ENCODE measurements at places on chromosomes 4 and X.

DNA sequence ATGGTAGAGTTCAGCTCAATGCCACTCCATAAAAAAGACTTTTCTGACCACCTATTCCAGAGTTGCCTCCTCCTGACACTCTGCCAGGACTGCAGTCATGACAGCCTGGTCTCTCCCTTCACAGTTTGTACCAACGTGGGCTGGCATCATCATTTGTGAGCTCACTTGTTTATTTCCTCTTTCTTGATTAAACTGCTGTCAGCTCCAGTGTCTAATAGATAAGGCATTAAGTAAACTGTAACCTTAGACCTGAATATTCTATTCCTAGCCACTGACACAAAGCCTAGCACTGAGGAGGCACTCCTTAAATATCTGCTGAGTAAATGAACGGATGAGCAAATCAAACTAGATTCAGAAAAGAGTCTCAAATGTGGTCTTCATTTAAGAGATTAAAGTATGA, 48.7 kb downstream of the DDX60 start:
- no peak for DNase-seq

DNA sequence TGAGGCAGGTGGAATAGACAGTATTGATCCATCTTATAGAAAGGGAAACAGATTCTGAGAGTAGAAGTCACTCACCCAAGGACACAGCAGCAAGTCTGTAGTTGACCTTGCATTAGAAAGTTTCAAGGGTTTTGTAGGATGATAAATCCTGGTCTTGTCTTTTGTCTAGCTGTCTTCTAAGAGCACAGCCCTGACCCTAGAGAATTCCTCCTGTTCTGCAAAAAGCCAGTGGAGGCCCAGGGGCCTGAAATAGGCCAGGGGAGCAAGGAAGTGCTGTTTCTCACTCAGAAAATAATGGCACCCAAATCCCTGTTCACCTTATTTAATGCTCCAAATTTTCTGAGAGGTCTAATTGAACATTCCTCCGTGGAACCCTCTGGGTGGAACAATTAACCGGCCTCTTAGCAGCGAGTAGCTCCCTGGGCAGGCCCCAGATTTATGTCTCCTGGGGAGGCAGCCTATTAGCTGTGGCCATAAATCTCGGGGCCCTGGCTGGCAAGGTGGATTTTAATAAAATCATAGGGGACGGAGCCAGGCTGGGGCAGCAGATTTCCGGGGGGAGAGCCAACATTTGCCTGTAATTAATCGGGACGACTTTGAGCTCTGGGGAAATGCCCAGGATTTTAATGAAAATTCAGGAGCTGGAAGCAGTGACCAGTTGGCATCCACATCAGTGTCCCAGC, 49.2 kb upstream of the MSX1 start:
- DNase-seq: peak; percentile 15

GRCh38 chr4:127648061-127648460, 15.3 kb downstream of the INTU start:
- no peak for DNase-seq

GRCh38 chr4:11232015-11232414, 196.7 kb downstream of the HS3ST1 start:
- DNase-seq: no peak

DNA sequence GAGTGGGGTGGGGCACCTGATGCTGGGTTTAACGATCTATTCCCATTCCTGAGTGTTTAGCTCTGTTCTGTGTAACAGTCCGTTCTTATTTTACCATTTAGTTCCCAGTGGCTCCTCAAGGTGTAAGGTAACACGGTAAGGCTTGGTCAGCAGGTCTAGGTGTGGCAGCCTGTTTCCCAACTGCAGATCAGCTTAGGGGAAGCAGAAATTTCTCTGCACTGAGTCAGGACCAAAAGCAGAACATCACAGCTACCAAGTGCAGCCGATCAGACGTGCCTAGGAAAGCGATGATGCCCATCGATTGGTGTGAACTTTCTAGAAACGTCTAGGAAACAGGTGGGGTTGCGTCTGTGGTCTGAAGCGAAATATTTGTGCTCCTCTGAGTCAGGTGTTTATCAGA, 240.1 kb downstream of the STIM2 start:
- no peak for DNase-seq

- no peak for DNase-seq
These were observed 1.0 kb upstream of the SUV39H1 start for GRCh38 chrX:48695534-48695896.

- DNase-seq: no peak
These were observed 19.5 kb downstream of the SAT1 start for GRCh38 chrX:23802431-23802830.

DNA sequence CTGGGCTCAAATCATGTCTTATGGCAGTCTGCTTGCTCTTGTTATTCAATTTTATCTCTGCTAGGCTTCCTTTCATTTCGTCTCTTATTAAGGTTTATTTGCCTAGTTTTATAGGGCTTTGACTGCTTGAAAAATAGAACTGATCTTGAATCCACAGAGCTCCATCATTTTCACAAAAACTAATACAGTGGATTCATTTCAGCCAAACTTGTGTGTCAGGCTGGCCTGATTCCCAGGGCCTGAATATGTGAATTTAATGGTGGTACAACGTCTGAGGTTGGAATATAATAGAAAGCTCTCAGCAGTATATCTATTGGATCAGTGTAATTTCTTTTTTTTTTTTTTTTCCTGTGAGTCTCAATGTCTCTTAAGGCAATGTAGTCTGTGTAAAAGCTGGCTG, 123.3 kb downstream of the POU4F2 start:
- no peak for DNase-seq

DNA sequence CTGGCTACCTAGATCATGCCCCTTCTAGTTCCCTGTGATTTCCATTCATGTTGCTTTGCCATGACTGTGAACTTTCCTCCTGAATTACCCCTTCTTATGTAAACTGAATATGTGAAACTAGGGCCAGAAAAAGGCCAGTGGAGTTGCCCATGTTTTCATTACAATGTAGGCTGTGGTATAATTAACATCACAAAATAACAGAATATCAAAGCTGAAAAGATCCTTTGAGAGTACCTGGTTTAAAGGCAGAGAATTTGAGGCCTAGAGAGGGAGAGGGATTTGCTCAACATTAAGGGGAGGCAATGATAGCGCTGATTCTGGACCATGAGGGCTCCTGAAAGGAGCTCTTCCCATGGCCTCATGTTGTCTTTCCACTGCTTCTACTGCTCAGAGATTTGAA, 392.2 kb downstream of the OPHN1 start:
- DNase-seq: no peak

DNA sequence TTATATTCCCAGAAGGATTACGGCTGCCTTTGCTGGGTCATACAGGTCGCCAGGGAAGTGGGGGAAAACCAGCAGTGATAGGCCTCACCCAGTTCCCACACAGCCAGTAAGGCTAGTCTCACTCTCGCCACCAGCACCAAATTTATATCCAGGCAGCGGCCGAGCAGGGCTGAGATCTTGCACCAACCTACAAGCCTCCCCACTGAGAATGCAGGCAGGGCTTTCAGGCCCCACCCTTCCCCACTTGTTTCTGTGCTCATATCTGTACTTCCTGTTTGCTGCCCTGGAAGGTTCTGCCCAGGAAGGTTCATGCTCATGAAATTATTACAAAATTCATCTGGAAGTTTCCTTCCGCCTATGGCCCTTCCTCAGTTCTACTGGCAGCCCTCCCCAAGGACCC, 179.7 kb downstream of the STIM2 start:
- no peak for DNase-seq

- peak; percentile 31 for DNase-seq
These were observed 518.0 kb downstream of the TMA16 start for GRCh38 chr4:164012396-164013027.

DNA sequence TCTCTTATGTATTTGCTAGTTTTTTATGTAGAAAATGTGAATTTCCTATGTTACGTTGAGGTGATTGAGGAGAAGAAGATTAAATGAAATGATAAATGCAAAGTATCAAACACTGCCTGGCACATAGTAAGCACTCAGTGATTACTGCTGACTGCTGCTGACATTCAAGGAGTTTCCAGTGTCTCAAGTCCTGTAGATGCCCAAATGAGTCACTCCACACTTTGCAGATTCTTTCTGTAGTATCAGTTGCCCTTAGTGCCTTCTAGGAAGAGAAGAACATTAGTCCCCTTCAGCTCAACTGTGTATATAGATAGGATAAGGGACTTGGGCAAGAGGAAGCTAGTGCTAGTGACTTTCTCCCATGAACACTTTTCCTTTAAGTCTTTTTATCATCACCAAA, 240.5 kb upstream of the TEX13A start:
- DNase-seq: no peak

- DNase-seq: no peak
These were observed 126.9 kb downstream of the CBLL2 start for GRCh38 chrX:22399437-22400192.

DNA sequence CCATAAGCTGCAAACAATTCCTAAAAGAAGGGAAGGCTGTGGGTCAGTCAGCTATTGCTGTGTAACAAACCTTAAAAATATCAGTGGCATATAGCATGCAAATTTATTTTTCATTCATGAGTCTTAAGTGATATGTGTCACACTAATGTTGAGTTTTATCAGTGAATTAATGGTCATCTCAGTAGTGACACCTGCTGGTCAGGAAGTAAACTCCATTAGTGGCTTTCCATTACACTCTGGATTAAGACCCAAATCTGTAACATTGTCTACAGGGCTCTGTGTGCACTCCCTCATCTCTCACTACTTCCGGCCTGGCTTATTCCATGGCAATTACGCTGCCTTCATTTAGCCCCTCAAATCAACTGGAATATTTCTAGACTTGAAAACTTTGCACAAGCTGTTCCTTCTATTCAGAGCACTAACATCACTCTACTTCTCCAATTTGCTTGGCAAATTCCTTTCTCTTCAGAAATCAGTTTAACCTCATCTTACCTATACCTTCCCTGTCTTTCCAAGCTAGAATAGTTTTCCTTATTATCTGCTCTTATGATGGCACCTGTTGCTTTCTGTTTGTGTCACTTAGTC, 217.3 kb upstream of the TAPT1 start:
- no peak for DNase-seq

DNA sequence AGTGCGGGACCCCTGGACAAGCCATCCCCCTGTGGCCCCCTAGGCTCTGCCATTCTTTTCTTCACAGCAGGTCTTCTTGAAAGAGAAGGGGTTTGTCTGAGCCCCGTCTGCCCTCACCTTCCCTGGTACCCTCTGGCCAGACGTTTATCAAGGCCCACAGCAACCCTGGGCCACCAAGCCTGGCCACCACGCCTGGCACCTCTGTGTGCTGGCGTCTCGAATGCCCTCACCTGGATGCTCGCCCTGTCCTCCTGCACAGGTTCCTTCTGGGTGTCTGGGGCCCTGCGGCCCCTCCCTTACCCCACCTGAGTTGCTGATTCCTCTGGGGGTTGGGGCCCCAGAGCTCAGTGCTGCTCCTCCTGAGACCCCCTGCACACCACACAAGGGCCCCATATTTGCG, 25.1 kb downstream of the ADRA2C start:
- DNase-seq: no peak

DNA sequence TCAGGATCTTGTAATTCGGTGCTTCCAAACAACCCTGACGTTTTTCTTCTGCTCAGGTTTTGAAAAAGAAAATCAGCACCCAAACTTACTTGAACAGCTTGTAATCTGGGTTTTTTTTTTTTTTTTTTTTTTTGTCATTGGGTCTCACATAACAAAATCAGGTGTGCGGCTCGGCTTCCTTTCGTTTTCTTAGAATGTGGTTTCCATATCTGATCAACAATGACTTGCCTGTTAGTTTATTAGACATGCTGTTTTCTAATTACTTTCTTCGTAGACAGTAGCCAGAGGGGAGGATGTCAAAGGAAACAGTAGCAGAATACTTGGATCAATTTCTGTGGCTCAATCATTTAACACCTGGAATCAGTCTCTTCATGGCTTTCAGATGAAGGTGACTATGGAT, 890 bp upstream of the FREM3 start:
- DNase-seq: no peak

DNA sequence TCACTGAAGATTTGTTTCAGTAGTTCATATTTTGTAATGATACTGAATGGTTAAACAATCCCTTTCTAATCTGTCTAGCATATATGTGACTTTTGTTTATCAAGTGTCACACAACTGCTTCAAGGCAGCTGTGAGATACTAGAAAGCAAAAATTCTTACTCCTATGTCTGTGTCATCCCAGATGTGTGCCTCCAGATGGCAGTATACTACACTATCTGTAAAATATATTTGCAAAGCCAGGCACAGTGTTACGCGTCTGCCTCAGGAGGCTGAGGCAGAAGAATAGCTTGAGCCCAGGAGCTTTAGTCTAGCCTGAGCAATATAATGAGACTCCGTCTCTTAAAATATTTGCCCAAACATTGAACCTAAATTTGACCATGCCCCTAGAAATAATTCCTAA, 4.0 kb downstream of the NUDT10 start:
- DNase-seq: peak; percentile 53

DNA sequence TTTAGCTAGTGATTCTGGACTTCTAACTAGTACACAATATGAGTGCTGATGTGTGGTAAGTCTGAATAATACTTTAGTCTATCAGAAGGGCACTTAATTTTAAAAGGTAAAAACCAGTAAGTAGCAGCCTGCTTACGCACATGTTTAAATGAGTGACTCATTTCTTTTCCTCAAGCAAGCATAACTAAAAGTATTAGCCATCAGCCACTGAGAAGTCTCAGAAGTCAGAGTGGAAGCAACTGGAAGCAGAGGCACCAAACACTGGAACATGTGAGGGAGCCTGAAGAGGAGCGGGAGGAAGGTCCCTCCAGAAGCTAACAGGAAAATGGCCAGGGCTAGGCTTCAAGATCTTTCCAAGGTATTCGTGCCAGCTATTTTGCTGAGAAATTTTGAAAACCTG, 257.7 kb downstream of the RAPGEF2 start:
- DNase-seq: no peak

- DNase-seq: no peak
These were observed 52.8 kb downstream of the P2RY10 start for GRCh38 chrX:78997870-78998558.

GRCh38 chr4:16225863-16226815, at the start of gene TAPT1:
Gene TAPT1, minus strand, starts transcription at chr4:16226471. Its CDS starts 14 bp downstream, at chr4:16226457.
- DNase-seq: peak; percentile 83

All from head of caudate nucleus (tissue), 42 donors.